ENCODE measurements at places on chromosomes 7 and 10. TPM values are rescaled to one million over a fixed set of nuclear protein-coding genes. Genes with fewer than 3 reads are reported as not detected.

GRCh38 chr10:12588091-12588860 is 238.9 kb downstream of the CAMK1D start:
- no peak for DNase-seq

DNA sequence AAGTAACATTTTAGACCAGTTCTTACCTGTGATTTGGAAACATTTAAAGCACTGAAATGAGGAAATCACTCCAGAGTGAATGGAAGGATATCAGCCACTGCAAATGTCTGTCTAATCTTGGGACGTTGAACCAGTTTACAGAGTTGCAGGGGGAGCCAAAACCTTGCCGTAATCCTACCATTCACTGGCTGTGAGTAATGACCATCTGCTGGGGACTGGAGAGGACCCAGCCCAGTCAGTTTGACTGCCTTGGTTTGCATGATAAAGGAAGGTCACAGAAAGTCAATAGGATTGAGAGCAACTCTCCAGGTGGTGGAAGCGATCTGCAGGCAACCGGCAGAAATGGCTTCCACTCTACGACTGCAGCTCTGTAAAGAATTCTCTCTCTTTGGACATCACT is 167.2 kb downstream of the AKR1D1 start:
- peak; percentile 13 for DNase-seq

Gene CYP2W1
- total RNA-seq, result not detected

Gene PPP1R17
- total RNA-seq, result not detected

DNA sequence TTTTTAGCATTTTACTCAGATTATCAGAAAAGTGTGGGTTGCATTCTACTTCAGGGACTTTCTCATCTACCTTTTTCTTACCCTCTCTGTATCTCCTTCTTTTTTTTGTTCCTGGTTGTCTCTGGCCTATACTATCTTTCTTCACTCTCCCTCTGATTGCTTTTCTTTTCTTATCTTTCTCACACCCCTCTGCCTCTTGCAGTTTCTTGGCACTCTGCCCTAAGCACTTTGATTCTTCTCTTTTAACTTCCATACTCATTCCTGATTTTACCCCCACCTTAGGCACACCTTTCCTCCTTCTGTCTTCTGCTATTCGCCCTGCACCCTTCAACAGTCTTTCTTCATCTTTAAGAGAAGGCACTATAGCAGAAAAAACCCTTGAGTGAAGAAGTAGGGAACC is 92.8 kb upstream of the HPS1 start:
- DNase-seq, result no peak

DNA sequence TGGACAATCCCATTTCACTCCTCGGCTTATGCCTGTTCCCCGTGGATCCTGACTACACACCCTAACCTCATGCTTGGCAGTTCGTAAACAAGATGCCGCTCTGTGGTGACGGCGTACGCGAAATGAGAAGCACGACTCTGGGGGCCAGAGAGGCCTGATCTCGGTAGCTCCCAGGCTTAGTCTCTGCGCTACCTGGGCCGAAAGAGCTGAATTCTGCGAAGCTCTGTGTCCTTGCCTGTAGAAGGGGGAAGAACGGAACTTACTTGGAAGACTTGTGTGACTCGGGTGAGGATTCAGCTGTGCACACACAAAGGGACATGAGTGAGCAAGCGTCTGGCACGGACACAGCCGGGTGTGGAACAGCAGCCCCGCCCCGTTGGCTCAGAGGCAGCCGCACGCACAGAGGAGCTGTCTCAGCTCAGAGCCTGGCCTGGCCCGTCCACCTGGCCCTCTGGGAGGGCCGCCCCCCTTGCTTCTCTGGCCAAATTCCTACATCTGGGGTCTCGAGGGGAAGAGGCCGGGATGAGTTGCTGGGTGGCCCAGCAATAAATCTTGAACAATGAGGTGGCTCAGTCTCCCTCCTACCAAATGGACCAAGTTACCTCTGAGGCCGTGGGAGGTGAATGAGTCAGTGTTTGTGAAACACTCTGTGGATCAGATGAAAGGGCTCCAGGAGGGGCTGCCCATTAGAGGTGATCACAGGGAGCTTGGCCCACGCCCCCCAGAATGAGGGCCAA is 83.8 kb downstream of the PDGFA start:
- no peak for DNase-seq

Gene GRM3
- not detected for total RNA-seq

- DNase-seq, result peak; percentile 12
These were observed 26.1 kb downstream of the PRSS58 start for GRCh38 chr7:142231716-142232115.

DNA sequence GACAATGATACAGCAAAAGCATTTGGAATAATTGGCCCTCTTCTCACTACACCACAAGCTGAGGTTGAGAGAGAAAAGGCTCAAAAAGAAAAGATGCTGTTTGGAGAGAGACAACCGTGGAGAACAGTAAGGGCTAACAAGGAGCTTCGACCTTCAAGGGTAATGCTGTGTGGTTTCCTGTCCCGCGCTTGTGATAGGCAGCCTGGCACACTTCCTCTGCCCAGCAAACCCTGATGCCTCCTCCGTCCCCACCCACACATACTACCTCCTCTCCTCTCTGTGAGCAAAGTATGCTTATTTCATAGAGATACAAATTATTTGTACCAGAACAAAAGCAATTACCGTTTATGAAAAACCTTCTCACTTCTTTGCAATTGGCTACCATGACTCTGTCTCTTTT is 755.4 kb downstream of the KCNMA1 start:
- peak; percentile 3 for DNase-seq

- no peak for DNase-seq
These were observed 232.7 kb downstream of the LRMDA start for GRCh38 chr10:75663947-75664664.

DNA sequence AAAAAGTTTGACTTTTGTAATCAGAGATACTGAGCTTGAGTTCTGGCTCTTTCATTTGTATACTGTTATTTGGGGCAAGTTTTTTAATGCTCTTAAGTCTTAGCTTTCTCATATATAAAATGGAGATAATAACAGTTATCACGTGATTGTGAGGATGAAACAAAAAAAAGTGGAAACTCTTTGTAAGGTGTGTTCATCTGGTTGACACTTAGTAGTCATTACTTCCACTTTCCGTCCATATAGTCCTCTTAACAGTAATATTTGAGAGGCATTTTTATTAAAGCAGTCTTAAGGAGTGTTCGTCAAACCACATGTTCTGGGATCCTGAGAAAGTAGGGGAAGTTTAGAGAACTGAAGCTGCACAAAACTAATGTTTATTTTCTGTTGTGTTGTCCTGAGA is 65.6 kb downstream of the PTEN start:
- DNase-seq, result no peak

DNA sequence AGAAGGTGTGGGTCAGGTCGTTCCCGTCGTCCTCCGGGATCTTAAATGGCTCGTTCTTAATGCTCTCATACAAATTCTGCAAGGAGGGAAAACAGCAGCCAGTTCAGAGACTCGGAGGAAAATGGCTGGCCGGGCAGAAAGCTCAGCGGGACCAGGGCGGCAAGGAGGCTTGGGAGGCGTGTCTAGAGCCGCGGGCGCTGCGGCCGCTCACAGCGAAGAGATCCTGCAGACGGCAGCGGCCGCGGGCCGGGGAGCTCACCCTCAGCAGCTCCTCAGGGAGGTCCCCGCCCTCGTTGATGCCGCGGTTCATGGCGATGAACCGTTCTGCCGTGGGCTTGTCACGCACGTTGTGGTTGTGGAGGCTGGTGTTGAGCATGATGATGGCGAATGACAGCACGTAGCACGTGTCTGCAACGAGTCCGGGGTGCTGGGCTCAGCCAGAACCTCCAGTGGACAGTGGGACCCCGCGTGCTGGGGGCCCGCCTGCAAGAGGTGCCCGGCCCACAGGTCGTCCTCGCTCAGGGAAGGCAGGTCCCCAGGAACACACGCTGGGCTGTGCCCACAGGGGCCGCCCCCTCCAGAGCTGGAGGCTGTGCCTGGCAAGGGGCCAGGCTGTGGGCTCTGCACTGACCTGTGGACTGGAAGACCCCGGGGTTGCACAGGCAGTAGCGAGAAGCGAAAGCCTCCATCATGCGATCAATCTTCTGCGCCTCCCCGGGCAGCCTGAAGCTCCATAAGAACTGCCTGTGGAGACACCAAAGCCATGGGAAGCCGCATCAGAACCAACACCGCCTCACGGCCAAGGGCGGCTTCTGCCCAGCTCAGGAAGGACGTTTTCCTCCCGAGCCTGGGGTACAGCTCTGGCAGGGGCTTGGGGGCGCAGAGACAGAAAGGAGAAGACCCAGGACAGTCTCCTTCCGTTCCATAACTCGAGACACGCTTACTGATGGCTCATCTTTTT is 101.6 kb downstream of the CYTH3 start:
- DNase-seq, result no peak

DNA sequence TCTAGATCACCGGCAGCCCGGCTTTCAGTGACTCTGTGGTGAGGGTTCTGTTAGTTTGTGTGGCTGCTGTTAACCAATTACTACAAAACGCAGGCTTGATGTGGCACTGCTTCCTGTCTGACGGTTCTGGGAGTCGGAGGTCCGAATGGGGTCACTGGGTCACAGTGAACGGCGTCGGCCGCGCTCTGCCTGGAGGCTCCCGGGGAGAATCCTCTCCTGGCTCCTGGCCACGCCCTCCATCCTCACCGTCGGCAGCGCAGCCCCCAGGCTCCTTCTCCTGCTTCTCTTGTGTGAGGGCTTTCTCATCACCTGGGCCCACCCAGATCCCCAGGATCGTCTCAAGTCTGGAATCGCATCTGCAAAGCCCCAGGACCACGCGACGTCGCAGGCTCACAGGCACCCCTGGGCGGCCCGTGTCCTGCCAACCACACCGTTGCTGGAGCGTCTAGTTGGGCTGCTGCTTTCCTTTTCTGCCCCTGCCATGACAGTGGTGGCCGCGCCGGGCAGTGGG is 31.8 kb upstream of the NKX6-2 start:
- no peak for DNase-seq

DNA sequence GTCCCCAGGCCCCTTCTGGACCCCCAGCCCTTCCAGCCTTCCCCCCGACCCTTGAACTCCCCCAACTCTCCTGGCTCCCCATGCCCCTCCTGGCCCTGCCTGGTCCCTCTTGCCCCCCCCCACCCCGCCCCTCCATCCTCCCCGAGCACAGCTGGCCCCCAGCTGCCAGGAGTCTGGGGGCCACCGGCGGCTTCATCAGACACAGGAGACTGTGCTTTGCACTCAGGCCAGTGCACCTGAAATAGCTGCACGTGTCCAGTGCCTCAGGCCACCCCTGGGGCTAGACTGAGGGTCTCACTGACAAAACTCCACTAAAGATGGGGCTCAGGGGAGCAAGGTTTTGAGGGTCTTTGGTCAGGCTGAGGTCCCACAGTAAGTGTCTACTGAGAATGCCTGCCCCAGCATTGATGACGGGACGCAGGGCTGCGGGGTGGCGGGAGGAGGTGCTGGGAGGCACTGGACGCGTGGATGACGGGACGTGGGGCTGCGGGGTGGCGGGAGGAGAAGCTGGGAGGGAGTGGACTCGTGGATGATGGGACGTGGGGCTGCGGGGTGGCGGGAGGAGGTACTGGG is 6.5 kb downstream of the FOXL3 start:
- DNase-seq, result no peak

All from LHCN-M2 (cell line).